ENCODE measurements at places on chromosomes 2 and 18. TPM values are rescaled to one million over a fixed set of nuclear protein-coding genes. Genes with fewer than 3 reads are reported as not detected.
A peak's percentile ranks its signal among the peaks of the same experiment; 100 is the strongest.

- DNase-seq = no peak
Measured at GRCh38 chr2:170715062-170715931, at the start of gene SP5. Gene SP5 (plus strand): TSS chr2:170715337. CDS start chr2:170715513, 176 bp downstream.

Gene SEMA4F
- 8.9 TPM for total RNA-seq

DNA sequence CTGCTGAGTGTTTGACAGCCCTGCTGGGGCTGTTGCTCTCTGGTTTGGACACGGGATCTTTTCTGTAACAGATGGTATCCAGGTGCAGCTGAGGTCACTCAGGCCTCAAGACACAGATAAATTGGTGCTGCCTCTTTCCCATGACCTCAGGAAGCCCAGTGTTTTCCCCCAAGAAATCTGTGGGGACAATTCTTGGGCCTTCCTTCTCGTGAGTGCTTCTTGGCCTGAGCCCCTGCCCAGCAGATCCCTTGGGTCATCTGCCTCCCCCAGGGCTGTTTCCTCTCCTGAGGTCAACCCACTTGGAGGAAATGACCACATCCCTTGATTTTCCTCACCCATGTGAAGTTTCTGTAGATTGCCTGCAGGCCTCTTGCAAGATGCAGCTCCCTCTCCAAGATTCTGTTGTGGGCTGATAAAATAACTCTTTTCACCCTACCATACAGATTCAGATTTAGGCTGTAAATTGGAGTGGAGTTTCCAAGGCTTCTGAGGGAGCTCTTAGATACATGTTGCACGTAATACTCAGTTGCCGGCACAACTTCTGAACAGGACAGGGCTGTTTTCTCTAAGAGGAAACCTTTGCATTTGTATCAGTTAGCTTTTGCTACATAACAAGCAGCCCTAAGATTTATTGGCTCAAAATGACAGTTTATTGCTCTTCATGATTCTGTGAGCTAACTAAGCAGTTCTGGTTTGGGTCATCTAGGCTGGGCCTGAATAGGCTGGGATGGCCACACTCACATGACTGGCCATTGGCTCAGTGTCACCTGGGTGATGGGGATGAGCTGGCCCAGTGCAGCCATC is 13.1 kb downstream of the ZAP70 start:
- DNase-seq = no peak

Gene VWC2L
- total RNA-seq = not detected

- no peak for DNase-seq
Measured at GRCh38 chr2:203928849-203929248, 7.7 kb upstream of the ICOS start.

DNA sequence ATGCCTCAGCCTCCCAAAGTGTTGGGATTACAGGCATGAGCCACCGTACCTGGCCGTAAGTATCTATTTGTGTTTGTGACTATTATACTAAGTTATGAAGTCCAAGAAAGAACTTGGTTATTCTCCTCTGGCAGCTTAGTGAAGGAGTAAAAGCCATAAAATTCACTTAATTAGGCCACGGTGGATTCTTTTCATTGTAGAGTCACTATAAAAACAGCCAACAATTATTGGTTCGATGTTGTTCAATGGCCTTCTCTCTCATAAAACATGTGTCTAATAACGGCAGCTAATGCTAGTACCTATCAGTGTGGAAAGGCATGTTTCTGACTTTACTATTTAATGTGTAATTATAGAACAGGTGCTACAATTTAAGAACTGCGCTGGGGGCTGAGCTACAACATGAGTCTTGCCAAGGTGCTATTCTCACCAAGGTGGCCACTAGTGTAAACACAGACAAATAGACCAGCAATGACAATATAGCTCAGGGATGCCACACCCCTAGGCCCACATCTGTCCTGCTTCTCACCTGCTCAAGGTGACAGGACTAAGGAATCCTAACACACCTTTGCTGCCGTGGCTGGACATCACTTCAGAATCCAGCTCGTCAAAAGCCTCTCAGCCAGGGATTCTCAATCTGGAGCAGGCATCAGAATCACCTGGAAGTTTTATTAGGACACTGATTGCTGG is 17.2 kb downstream of the ATP8B1 start:
- no peak for DNase-seq

- DNase-seq = no peak
Measured at GRCh38 chr2:216565956-216566355, 67.3 kb upstream of the IGFBP2 start.

Gene GNLY
- total RNA-seq = not detected

DNA sequence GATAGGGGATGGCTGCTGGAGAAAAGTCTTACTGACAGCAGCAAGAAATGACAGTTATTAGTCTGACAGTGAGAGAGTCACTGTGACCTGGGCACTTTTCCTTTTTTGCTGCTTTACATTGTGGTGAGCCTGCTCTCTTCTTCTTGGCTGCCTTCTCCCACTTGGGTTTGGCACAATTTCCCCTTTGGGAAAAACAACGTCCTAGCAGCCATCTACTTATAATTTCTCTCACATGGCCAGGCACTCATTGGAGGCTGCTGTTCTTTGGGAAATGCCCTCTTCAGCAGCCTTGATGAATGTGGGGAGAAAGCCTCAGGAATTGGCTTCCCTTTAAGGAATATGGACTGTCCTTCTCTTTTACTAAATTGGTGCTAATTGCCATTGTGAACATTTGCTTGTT is 60.4 kb upstream of the SLC1A4 start:
- peak; percentile 19 for DNase-seq

DNA sequence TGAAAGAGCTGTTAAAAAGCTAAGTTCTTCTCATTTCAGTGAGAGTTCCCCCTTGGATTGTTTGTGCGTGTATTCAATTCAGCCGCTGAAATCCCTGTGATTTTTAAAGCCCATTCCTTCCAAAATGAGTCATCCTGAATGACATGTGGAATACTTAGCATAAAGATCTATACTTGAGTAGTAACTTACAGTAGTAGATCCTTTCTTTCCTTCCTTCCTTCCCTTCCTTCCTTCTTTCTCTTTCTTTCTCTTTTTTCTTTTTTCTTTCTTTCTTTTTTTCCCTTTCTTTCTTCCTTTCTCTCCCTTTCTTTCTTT is 18.2 kb upstream of the SOX11 start:
- no peak for DNase-seq

GRCh38 chr2:228268756-228269155 is 87.3 kb upstream of the SPHKAP start:
- DNase-seq = peak; percentile 86

Gene PLCL1
- total RNA-seq = not detected

DNA sequence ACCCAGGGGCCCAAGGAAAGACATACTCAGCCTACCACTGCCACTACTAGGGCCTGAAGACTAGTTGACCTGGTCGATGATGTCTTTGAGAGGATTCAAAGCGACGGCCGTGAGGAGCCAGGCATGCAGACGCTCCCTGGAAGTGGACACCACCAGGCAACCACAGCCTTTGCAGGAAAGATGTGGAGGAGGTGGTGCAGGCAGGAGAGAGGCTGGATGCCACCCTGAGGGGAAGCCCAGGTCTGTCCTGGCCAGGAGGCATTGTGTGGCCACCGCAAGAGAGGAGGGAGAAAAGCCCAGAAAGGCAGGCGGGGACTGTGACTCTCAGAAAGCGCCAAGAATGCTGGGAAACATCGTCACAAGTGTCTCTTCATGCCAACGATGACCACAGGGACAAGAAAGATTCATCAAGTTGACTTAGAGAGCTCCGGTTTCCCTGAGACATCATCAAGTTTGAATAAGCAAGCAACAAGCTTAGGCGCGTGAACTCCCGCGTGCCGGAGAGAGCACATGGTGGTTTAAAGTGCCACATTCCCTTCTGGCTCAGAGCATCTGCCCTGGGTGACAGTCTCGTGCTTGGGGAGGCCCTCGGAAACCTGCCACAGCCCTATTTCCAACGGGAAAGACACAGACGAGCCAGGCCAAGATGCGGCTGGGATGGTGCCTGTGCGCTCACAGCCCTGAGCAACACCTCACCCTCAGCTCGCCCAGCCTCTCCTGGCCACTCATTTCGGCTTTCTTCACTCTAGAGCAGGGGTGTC is 464.5 kb upstream of the SALL3 start:
- DNase-seq = no peak

DNA sequence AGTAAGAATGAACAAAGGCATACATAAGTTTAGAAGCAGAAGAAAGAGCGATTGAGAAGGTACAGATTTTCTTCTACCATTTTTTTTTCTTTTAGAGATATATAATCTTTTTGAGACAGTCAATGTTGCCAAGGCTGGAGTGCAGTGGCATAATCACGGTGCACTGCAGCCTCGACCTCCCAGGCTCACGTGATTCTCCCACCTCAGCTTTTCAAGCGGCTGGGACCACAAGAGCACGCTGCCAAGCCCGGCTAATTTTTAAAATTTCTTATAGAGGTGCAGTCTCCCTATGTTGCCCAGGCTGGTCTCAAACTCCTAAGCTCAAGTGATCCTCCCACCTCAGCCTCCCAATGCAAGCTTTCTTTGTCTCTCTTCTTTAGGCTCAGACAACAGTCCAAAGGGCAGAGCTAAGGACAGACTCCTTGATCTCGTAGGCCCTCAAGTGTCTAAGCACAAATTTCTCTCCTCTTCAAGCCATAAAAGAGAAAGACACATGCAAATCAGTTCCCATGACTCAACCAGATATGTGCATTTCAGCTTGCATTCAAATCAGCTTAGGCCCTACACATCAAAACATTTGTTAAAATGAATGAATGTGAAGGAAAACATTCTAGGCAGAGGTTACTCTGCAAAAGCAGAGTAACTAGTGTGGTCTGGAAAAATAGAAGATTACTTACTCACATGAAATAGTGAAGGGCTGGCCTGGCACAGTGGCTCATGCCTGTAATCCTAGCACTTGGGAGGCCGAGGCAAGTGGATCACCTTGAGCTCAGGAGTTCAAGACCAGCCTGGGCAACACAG is 18.0 kb downstream of the ITSN2 start:
- DNase-seq = no peak

DNA sequence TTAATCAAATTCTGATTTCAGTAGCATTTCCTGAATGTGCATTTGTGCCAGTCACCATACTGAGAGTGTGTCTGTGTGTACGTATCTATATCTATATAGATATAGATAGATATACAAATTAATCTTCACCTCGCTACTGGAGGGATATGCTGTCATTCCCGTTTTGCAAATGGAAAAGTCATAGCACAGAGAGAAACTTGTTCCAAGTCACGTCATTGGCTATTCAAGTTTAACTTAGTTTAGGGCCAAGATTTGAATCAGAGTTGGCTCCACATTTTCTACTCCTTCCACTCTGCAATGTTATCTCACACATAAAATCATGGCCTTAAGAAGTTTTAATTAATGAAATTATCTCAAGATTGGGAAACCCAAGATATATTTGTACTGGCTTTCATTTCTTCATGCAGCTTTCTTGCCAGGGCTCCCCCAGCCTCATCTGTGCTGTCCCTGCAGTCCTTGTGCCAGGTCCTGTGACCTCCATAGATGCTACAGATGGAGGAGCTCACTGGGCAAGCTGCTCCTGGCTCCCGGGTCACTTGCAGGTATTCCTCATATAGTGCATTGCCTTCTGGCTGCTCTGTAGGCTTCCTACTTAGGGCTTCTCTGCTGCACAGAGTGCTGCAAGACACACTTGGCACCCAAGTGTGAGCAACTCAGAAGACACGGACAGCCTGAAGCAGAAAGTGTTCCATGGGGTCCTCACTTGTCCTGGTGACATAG is 245.8 kb downstream of the KCNS3 start:
- DNase-seq = peak; percentile 89

- no peak for DNase-seq
Measured at GRCh38 chr18:13294309-13294708, 75.7 kb downstream of the LDLRAD4 start.

Data from G401 (cell line).